ENCODE measurements at places on chromosomes 7 and 10.

DNA sequence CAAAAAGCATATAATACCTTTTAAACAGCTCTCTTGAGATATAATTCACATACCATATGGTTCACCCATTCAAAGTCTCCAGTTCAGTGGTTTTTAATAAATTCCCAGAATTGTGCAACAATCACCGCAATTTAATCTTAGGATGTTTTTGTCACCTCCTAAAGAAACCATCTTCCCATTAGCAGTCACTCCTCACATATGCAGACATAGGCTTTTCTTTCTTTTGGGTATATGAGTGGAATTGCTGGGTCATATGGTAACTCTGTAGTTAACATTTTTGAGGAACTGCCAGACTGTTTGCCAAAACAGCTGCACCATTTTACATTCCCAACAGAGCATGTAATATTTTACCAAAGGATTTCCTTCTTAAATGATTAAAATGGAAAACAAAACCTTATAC, 57.0 kb downstream of the CC2D2B start:
- DNase-seq, result no peak

DNA sequence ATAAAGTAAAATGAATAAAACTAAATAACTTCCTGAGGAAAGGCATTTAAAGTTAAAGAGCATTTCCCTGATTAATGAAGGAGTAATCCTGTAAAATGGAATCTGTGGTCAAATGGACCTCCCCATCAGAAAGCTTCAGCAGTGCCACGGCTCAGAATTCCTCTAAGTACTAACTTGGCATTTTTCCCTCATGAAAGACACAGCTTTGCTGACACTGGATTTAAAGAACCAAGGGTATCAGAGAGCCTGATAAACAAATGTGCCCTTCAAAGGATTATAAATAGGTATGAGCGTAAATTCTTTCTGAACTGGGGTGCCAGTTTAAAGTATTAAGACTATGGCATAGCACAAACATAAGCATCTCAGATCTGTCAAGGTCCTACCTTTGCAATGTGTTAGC, 24.2 kb upstream of the RNF148 start:
- DNase-seq, result no peak

GRCh38 chr7:84950836-84951235, 236.0 kb downstream of the SEMA3D start:
- no peak for DNase-seq

- DNase-seq, result peak; percentile 94
These were observed 21.4 kb downstream of the GPR146 start for GRCh38 chr7:1065585-1066241.

- DNase-seq, result no peak
These were observed 92.6 kb upstream of the RAB11FIP2 start for GRCh38 chr10:118139321-118139720.

GRCh38 chr7:30908681-30909080, 3.0 kb upstream of the AQP1 start:
- no peak for DNase-seq

- no peak for DNase-seq
These were observed 107.9 kb downstream of the JCAD start for GRCh38 chr10:29951441-29951931.

GRCh38 chr10:14429043-14429700, 98.4 kb upstream of the FRMD4A start:
- DNase-seq, result no peak

DNA sequence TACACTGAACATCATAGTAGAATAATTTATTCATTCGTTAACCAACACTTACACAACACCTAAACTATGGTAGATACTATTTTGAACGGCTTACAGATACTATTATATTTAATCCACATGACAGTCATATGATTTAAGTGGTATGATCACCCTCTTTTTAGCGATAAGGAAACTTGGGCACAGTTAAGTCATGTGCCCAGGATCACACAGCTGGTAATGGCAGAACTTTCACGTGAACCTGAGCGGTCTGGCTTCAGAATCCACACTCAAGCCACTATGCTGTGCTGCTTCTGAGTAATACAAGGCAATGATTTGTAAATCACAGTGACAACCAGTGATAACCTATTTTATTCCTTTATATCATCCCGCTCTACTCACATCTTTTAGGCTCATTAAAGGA, 99.1 kb downstream of the CELF2 start:
- DNase-seq, result no peak

DNA sequence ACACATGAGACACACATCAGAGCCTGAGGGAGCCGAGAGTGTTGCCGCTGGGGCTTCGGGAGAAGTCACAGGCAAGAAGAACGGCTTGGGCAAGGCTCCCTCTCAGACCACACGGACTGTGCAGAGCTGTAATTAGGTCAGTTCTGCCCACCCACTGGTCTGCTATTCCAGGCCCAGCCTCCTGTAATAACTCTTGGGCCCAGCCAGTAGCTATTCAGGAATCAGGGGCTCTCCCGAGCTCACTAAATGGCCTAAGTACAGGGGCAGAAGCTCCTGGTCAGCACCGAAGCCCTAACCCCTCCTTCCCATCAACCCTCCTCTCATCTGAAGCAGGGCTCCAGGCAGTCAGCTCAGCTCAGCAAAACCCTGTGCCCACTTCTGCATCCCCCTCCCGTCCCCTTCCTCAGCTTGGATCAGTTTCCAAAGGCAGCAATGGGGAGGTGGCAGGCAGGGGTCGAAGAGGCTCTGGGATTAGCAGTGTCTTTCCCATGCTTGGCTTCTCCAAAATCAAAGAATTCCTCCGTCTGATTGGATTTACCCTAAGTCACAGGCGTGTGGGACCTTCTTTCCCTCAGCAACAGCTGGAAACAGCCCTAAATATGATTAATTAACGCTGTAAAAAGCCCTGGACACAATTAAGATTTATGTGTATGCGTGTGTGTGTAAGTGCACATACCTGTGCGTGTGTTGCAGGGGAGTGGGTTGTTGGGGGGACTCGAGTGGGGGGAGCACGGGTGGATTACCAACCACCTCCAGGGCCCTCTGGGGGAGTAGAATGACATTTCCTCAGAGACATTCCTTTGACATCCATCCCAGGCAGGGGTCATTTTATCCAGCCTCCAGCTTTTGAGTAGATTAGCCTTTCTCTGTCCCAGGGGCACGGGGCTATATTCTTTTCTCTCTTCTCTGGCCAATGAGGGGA, 48.4 kb upstream of the BTRC start:
- no peak for DNase-seq

DNA sequence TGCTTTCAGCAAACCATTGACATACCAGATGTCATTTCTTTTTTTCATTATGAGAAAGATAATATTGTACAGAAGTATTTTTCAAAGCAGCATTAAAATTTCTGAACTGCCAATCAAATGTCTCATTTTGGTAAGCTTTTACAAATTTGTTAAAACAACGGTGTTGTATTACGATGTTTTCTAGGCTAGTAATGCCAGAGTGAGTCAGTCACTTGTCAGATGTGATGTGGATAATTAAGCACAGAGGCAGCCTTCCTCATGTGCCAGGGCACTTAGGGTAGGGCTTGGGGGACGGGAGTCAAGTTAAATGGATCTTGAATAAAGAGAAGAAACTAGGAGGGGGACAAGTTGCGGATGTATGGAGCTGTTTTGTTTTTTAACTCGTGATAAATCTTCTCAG, 10.1 kb downstream of the PSTK start:
- no peak for DNase-seq

DNA sequence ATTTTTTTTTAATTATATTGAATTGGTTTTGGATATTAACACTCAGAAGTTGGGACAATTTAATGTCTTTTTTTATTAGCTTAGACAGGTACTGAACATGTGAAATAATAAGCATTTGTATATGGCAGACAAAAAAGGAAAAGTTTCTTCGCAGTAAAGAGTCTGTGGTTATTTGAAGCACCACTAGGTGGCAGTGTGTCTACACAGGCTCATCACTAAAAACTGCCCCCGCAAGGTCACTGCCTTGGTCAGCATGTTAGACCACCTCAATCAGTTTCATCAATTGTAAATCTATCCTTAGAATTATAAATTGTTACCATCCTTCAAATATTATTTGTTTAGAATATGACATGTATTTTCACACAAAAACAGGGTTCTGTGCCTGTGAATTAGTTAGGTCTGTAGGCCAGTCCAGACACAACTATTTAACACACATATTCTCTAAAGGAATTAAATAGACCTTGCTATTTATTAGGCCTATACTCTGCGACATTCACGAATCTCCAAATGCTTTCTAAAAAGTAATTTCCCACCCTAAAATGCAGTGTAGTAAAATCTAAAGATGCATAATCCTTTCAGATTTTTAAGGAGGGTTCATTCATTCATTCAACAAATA, 17.0 kb downstream of the PNLIPRP3 start:
- DNase-seq, result no peak

GRCh38 chr10:43809211-43809930, 160.7 kb upstream of the ZNF32 start:
- DNase-seq, result no peak

- no peak for DNase-seq
These were observed 1136.8 kb upstream of the AUTS2 start for GRCh38 chr7:68461430-68461829.

GRCh38 chr10:7035126-7035761, 375.6 kb downstream of the SFMBT2 start:
- DNase-seq, result no peak

- no peak for DNase-seq
These were observed 135.3 kb upstream of the MEOX2 start for GRCh38 chr7:15821484-15822427.

DNA sequence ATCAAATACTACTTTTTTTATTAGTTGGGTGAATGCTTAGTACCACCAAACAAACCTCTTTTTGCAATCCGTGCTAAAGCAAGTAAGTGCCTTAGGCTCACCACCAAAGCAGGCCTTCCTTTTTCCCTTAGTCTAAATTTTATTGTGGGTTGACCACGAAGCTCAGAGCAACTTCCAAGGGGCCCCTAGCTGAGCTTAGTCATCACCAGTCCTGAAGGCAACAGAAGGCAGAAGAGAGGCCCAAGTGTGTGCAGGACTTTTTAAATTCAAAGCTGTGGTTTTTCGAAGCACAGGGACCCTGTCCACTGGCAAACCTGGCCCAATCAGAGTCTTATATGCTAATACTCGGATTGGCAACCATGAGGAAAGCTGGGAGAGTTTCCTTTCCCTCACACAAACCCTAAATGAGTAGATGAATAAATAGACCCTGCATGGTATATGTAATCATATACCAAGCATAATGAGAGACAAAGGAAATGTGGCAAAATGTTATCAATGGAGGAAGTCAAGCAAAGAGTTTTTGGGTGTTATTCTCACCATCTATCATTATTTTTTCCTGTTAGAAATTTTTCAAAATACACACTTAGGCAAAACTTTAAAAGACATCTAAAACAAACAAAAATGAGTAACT, 453.2 kb upstream of the GALNT17 start:
- DNase-seq, result no peak

- DNase-seq, result no peak
These were observed 19.2 kb upstream of the TTYH3 start for GRCh38 chr7:2612445-2613097.

DNA sequence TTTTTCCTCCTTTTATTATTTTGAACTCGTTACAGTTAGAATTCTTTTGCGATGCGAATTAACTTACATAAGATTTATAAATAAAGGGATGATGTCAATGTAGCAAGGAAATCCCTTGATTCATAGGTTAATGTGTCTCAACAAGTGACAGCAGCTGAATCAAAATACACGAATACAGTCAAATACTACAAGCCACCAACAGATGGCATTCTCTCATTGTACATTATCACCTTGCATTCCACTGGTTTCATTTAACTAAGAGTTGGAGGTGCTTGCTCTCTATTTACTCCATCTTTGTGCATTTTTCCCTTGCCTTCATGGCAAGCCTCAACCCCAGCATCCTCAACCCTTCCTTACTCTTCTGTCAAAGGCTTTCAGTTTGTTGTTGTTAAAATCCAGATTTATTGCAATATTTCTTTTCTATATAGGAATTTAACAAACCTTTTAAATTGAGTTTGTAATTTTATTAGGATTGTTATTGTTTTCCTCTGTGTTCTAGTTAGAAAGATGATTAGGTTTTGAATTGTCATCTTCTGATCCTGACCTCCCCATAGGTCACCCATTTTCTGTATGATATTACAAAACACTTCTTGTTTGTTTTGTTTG, 78.3 kb downstream of the SLC25A40 start:
- DNase-seq, result no peak

DNA sequence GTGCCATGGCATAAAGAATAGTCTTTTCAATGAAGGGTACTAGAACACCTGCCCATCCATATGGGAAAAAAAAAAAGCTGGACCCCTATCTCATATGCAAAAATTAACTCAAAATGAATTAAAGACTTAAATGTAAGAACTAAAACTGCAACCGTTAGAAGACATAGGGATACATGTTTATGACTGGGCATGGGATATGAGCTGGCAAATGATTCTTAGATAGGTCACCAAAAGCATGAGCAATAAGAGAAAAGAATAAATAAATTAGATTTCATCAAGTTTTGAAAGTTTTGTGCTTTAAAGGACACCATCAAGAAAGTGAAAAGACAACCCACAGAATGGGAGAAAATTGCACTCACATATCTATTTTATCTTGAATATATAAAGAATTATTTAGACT, 222.0 kb downstream of the ADK start:
- DNase-seq, result no peak

GRCh38 chr7:71723859-71724258, 591.9 kb downstream of the GALNT17 start:
- DNase-seq, result no peak

DNA sequence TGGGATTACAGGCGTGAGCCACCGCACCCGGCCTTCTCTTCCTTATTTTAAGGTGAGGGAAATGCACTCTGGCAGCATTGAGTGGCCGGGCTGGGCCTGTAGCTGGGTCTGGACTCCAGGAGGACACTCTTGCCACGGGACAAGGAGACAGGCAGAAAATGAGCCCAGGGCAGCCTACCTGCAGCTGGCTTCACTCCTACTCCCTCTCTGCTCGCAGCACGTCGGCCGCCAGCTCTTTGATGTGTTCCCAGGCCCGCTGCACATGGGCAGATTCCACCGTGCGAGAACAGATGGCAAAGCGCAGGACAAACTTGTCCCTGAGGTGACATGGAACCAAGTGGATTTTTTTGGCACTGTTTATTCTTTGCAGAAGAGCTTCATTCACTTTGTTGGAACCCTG, 12.9 kb upstream of the FIGNL1 start:
- DNase-seq, result no peak

- no peak for DNase-seq
These were observed 18.8 kb upstream of the INSIG1 start for GRCh38 chr7:155278921-155279320.

- DNase-seq, result no peak
These were observed 2.3 kb upstream of the PNPLA8 start for GRCh38 chr7:108528183-108528712.

- DNase-seq, result no peak
These were observed 181.8 kb downstream of the ANK3 start for GRCh38 chr10:60207894-60208293.

- DNase-seq, result peak; percentile 79
These were observed 83.5 kb upstream of the SLF2 start for GRCh38 chr10:100829097-100829870.

DNA sequence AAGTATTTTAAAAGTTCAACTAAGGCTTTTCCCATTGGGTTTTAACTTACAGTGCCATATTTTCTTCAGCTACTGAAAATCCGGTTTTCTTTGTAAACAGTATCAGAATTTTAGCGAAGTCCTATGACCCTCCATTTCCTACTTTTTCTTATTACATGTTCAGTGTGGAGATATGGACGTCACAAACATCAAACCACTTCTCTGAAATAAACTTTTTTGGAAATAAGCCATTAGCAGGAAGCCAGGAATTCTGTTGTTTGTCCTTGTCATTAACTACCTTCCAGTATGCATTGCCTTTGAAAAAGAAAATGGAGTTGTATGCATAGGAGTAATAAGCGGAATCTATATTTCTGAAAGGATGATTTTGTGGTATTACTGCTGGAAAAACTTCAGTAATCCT, 9.1 kb downstream of the MMP21 start:
- DNase-seq, result no peak

All from upper lobe of left lung (tissue), 6 donors.